ENCODE measurements at places on chromosomes 16 and 17.

DNA sequence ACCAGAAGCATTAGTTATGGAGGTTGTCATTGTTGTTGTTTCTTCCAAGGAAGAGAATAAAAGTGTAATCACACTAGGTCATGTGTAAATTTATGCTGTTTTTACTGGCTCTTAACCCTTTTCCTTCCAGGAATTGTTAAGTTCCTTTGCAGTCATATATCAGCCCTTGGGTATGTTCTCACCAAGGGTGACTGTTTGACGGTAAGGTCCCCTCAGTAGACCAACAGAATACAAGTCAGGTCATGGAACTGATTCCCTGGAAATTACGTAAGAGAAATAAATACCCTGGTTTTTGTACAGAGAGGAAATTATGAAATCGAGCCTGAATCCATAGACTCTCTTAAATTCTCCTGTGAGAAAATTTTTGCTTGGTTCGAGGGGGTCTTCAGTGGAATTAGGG lies 11.2 kb upstream of the KCNJ2 start:
- DNase-seq, result no peak

DNA sequence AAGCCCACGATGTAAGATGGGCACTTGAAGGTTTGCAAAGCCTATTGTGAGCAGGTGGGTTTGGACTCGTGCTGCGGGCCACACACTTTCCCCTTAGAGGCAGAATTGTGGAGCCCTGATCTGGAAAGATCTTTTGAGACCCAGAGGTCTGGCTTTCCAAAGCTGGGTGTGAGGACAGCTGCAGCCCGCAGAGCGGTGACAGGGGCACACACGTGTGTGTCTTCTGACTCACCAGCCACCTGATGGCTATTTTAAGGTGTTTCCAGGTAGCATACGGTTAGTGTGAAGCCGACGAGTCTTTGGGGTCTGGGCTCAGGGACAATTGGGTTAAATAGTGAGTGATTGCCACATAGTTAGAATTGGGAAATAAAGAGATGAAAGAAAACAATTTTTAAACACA lies 108.9 kb upstream of the GSE1 start:
- no peak for DNase-seq

DNA sequence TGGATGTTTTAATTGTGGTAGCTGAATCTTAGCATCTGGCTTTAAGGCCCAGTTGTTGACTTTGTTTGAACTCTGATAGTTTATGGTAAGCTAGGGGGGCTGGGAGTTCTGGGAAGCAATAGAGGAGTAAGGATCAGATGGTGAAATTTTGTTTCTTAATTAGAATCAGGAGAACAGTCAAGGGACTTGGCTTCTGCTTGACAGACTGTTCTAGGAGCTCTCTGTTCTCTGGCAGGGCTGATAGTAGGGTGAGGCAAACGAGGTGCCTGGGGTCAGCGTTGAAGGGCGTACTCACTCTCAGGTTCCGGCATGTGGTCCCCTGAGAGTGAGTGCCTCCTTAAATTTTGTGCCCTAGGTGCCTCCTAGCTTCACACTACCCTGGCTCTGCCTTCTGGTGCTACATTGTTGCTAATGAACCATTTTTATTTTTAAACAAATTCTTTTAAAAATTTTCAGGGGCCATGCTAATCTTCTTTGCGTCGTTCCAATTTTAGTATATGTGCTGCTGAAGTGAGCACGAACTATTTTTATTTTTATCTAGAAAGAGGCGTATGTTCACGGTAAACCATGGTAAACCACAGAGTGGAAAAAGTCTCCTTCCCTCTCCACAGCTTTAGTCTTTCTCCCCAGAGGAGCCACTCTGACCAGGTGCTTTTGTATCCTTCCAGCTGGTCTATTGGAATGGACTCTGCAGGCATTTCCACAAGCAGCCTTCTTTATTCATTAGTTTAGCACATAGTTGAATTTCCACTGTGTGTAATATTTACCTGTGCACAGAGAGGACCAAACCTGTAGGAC lies 19.7 kb downstream of the SLC7A6 start:
- DNase-seq, result no peak

- no peak for DNase-seq
Measured at GRCh38 chr16:27481282-27481934, 68.3 kb downstream of the GTF3C1 start.

GRCh38 chr17:72520665-72521303 lies 400.0 kb downstream of the SOX9 start:
- no peak for DNase-seq

DNA sequence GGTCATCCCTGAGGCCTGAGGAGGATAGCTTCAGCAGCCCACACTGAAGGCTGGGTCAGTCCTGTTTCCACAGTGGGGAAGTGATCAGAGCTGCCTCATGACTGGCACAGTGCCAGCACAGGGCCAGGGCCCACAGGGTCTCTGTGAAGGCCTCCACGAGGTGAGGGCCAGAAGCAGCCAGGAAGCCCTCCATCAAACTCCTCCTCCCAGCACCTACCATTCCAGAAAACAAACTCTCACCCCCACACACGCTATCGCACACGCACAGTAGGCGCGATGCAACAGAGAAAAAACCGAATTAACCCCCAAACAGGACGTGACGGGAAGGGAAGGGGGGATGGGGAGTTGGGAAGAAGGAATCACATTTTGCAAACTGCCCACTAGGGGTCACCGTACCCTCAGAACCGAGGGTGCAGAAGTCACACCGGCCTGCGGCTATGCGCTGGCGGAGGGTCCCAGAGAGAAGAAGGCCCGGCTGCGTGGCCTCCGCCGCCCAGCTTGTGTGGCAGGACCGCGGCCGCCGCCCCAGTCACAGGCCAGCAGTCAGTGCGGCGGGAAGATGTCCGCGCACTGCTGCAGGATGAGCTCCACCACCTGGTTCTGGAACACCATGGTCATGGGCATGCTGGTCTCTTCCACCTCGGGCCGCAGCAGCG lies 37.6 kb downstream of the ARHGAP27 start:
- no peak for DNase-seq

GRCh38 chr16:82623241-82623640 lies 3.5 kb upstream of the CDH13 start:
- no peak for DNase-seq

DNA sequence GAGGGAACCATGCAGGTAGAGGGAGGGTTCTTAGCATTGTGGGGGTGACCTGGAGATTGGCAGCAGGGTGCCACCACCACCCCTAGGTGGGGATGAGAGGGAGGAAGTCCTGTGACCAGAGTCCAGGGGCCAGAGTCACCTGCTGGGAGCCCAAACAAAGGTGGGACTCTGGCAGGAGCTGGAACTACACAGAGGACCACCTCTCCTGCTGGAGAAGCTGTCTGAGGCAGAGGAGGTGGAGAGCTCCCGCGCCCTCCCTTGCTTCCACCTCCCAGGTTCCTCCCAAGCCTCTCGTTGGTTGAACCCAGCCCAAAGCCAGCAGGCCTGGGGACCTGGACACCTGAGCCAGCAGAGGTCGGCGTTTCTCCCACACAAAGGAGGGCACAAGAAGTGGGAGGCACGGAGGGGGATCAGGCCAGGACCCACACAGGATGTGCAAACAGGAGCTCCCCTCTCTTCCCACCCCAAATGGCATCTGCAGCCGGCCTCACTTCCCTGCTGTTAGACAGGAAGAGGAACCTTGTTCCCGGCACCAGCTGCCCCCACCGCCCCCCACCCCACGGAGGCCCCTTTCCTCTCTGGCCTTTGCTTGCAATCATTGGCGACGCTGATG lies 154.6 kb downstream of the SEC14L1 start:
- DNase-seq, result no peak

DNA sequence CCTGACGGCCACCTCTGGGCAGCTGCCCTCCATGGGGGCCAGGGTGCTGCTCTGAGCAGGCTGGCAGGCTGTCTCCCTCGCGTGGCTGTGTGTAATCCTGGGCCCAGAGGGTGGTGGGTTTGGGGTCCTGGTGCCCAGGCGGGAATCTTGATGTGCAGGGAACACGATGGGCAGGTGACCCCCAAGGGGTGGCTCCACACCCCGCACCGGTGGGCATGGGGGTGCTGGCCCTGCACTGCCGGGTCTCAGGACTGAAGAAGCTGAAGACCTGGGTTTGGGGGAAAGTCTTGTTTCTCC lies 8.6 kb downstream of the CHMP6 start:
- no peak for DNase-seq

- no peak for DNase-seq
Measured at GRCh38 chr17:40178021-40178601, 841 bp downstream of the RAPGEFL1 start.

GRCh38 chr16:86775511-86775921 lies 197.2 kb downstream of the FOXL1 start:
- no peak for DNase-seq

DNA sequence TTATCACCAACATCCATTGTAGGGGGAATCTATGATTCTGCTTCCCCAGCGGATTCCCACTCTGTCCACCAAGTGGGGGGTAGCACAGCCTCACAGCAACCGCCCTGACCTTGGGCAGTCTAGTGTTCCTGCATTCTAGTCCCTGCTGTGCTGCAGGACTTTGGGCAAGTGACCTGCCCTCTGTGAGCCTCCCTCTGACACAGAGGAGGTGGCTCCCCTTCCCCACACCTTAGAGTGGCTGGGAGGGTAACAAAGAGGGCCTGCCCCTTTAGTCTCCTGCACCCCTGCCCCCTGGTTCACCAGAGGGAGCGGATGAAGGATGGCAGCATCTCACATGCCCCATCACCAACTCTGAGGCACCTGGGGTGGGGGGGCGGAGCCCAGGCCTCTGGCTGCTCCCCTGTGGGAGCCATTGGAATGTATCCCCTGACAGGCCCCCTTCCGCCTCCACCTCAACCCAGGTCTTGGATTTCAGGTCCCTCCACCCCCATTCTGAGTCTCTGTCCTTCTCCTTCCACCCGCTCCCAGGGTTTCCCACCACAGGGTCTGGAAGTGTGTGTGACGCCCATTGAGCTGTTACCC lies 10.1 kb downstream of the GAS2L2 start:
- DNase-seq, result no peak

DNA sequence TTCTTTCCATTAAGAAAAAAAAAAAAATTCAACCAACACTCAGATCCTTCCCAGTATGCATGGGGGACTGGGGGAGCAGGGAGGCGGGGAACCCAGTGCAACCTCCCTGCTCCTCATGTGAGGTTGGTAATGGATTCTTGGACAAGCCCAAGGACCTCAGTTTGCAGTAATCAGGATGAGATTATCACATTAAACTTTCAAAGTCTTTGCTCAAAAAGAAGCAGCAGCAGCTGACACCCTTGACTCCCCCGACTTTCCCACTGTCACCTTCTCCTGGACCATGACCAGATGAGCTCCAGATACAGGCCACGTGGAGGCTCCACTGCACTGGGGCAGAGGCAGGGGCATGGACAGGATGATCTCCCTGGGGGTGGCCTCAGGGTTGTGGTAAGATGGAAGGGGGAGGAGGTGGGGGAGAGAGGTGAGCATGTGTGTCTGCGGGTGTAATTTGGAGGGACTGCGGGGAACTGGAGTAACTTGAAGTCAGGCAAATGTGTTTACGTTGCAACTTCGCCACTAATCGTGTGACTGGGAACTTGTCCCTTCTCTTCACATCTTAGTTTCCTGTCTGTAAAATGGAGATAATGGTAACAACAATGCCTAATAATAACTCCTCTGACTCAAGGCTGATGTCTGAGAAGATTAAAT lies 19.8 kb downstream of the ZNF385C start:
- DNase-seq, result no peak

DNA sequence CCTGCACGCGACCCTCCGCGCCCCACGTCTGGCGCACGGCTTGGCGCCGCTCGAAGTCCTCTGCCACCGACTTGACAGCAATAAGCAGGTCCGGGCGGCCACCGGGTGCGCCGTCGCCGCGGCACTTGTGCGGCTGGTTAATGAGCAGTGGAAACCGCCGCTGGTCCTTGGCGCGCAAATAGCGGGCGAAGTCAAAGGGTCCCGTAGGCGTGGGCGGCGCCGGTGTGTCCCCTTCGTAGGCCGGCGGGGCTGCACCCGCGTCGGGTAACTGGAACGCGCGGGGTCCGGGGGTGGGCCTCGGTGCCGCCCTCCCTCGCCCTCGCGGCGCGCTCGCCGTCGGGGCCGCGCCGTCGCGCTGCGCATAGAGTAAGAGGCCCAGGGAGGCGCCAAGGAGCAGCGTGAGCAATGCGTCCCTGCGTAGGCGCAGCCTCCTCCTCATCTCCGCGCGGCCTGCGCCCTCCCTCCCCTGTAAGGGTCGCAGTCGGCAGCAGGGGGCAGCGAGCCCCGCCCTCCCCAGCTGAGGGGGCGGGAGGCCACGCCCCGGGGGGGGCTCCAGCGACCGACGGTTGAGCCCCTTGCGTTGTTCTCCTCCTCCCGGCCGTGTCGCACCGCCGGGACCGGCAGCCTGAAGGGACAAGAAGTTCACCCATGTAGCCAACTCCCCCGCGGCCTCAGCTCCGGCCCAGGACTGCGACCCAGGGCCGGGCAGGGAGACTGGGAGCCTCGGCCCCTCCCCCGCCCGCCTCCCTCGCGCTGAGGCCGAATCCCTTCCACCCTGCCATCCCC lies 558 bp downstream of the B3GNT9 start:
- no peak for DNase-seq

- DNase-seq, result no peak
Measured at GRCh38 chr16:72666267-72666666, 381.7 kb downstream of the ZFHX3 start.

DNA sequence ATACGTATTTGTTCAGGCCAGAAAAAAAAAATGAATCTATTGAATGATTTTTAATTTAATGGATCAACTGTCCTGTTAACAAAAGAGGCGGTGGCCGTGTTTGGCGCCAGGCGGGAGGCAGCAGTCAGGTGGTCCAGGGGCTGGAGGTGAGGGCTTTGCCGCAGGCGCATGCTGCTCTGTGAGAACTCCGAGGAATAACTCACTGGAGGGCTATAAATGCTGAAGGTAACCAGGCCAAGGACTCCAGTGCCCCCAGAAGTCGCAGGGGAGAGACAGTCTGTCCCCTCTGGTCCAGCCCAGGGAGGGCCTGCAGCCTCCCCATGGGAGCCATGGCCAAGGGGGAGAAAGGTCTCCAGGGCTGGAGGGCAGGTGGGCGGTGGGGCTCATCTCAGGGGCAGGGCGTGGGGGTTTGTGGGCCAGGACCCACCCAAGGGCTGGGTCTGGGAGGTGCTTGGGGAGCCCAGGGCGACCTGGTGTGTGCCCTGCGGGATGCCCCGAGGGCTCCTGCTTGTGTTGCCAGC lies 7.1 kb upstream of the BAHCC1 start:
- no peak for DNase-seq

DNA sequence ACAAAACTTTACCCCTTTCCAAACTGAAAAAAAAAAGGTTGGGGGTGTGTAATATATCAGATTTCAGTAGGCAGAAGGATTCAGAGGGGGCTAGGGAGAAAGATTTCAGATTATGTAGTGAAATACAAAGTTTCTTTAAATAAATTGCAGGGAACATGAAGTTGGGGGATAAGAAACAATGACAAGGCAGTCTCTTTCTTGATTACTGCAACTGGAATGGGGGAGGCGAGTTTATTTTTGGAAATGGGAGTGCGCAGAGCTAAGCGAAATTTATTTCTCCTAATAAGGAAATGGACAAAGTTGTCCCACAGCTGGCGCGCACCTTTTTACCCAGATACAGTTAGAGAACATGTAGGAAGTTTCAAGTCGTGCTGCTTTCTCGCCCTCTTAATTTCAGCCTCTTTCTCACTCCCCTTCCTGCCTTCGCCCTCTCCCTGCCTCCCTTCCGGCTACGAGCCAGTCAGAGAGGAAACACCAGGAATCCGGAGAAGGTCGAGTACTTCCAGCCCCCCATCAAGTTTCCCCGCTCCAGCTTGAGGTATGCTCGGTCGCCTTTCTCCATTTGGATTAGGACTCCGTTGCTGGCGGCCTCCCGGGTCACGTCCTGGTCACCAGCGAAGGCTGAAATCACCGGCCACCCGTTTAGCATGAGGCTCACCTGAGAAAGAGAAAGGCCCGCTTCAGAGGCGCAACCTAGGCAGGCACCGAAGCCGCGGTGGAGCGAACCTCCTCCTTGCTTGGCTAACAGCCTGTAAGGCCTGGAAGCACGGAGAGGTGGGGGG lies 2.5 kb downstream of the CBLN1 start:
- DNase-seq, result no peak

GRCh38 chr17:79814127-79814973 lies 17.5 kb upstream of the CBX8 start:
- DNase-seq, result no peak

All from activated T-cell treated with anti-CD3 and anti-CD28 coated beads for 1 hour (primary cell).